ENCODE measurements at places on chromosomes 5 and 9.

GRCh38 chr5:66793049-66793448, 196.9 kb downstream of the MAST4 start:
- DNase-seq = no peak

DNA sequence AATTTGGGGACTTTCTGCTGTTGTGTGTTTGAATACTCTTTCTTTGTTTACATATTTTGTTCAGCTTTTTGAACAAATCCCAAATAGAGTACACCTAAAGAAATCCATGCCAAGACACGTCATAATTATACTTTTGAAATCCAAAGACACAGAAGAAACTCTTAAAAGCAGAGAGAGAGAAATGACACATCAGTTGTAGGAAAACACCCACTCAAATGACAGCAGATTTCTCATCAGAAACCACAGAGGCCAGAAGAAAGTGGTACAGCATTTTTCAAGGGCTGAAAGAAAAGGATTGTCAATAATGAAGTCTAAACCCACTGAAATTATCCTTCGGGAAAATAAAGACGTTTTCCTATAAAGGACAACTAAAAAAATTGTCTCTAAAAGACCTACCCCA, 378.6 kb downstream of the GADD45G start:
- no peak for DNase-seq

DNA sequence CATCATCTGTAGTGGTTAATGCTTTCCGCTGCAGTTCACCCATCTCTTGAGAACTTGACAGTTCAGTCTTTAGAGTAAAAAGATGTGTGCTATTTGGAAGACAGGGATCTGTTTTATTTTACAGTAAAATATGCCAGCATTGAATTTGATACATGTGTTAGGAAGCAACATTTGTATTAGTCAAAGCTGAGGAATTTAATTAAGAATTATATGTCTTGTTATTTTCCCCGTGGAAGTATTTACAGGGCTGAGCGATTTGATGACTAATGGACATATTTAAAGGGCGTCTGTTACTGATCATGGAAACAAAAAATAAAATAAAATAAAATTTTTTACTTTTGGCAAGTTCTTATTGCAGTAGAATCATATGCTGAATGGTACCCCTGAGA, 101.3 kb downstream of the PAM start:
- DNase-seq = peak; percentile 78

- DNase-seq = no peak
Observed at GRCh38 chr9:135827301-135827700, 80.0 kb downstream of the CAMSAP1 start.

GRCh38 chr9:87100001-87100400, 152.7 kb upstream of the GAS1 start:
- DNase-seq = no peak

DNA sequence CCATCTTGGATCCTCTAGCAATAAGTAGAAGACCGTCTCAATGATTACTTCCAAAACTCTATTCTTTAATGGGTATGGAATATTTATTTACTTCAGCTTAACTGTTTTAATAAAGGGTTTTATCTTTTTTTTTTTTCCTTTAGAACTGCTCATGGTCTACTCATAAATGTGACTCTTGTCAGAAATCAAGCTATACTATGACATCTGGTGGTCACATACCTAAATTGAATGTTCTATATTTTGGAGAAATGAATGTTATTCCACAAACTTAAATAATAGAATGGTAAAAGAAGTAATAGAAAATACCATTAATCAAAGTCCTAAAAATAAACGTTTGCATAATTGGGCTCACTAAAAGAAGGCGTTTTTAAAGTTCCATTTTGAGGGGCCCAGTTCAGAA, 131.2 kb upstream of the PLCXD3 start:
- DNase-seq = no peak

DNA sequence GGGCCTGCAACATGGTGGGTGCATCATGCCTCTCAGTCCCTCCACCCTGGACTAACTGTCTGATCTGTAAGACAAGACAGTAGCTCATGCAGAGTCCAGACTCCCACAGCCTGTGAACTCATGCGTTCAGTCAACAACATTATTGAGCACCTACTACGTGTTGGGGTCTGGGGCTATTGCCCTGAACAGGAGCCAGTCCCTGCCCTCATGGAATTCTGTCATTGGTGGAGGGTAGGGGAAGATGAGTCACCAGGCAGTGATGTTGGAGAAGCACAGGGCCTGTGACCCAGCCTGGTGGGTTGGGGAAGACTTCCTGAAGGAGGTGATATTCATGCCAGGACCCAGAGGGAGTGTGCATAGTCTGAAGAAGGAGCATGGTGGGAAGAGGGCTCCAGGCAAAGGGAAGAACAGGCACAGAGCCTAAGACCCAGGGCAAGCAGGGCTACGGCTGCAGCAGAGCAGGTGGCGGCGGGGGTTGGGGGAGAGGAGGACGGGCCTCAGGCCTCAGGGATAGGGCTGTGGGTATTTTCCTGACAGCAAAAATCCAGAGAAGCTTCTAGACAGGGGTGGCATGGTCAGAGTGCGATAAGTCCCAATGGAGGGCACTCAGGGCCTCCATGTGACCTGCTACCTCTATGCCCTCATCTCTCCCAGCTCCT, 26.7 kb upstream of the PSD2 start:
- DNase-seq = peak; percentile 51

DNA sequence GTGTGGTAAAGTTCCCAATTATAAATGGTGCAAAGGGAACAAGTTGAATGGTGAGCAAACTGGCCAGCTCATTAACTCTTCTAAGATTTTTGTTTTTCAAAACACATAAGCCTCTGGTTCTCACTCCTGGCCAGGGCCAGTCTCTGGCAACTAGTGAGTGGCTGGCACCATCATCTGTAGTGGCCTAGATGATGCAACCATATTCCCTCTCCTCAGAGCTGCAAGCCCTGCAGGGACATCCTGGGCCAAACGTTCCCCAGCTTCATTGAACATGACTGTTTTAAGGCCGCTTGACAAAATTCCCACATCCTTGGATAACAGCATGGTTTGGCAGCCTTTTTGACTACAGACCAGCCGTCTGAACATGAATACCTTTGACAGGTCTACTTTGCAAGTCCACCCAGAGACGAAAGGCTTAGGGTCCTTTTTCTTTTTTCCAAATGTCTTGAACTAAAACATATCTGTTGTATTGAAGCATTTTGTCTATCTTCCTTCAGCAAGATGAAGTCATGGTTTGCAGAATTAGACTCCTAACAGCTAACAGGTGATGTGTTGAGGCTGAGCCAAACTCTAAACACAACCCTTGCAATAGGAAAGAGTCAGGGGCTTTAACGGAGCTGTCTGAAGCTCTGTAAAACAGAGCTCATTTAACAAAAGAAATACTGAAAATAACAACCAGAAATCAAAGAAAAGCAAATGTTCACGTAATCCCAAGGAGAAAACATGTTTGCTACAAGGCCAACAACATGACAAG, 23.8 kb downstream of the MACROH2A1 start:
- no peak for DNase-seq

Data from EL (cell line).